ENCODE measurements at places on chromosomes 5 and 9.

GRCh38 chr5:171494452-171495121 is 75.1 kb downstream of the FGF18 start:
- no peak for DNase-seq

DNA sequence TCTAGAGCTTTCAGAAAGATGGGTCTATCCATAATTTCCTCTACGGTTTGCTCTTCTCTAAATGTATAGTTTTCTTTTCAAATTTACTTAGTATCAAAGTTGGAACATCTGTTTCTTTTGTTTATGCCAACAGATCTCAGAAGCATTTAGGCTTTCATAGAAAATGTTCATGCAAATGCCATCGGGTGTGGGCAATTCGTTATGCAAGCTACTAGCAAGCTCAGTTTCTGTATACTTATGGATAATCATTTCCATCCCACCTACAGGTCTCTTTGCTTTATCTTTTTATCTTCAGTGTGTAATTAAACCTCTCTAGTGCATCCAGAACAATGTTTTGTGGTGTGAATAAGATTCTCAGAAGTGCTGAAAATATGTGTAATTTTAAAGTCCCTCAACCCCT is 59.9 kb downstream of the NUDT12 start:
- DNase-seq: no peak

DNA sequence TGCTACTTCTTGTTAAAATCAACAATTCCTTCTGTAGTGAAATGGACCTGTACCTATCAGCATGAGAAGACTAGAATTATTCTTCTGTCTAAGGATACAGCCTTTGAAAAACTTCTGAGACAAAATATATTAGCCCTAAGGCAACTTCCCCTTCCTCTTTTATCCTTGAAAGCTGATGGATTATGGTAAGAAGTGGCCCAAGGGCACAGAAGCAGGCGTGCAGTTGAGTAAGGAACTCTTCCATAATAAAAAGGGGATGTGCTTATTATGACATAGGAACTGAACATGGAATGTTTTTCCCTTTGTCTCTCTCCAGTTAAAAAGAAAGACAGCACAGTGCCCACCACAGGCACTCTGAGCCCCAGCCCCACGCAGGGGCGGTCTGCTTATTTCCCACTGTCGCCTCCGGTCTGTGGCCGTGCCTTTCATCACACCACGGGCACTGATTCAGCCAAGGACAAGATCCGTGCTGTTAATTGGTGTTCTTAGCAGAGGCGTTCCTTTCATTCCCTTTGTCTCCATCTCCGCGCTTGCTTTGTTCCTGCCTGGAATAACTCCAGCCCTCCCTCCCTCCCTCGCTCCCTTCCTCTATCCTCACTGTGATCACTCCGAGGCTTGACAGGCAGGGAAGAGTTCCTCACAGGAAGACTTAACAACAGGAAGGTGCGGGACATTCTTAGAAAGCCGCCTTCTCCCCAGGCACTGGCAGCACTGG is 135.9 kb upstream of the OTULINL start:
- DNase-seq: no peak

DNA sequence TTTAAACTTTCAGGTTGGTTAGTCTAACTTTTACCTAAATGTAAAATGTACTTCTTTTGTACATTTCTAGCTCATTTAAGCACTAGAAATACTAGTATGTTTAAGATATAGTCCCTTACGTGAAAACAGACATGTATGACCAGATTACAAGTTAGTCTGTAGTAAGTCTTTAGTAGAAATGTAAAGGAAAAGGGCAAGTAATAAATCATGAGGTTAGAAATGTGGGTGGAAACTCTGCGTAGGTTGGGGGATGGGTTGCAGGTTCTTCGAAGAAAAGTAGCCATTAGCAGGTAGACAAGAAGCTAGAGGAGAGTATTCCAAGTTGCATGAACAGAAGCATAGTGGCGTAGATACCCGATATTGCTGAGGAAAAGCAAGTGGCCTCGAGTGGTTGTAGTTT is 22.9 kb downstream of the RAD1 start:
- no peak for DNase-seq

DNA sequence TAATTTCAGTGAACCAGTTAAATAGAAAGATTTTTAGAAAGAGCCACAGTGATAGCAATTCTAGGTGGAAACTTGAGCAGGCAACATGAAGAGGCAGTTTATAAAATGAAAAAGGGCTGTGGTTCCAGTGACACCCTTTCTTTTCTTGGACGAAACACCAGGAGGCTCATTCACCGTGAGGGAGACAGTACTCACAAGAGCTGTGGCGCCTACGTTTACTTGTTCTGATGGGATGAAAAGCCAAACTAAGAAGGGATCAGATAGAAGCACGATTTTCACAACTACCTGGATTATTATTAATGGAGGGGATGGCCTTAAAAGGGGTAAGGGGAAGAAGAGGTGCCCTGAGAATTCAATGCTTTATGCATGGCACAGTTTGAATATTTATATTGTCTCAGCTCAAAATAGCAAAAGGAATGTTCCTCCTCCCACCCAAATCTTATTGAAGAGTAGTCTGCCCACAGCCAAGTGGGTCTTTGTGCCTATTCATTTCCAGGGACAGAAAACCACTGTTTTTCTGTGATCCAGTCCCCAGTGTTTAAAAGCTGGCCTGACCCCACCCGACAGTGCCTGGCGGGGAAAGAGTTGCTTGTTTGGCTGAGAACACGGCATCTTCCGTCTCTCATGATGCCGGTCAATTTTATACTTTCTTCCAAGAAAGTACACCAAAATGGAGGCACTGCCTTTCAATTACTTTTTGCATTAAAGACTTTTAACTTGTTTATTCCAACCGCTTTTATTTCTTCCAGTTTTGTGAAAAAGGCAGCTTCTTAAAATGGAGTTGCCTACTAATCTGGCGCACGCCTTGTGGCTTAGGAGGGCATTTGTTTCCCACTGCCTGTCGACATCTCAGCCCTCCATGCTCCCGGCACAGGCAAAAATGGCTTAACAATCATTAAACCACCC is 51.9 kb downstream of the HABP4 start:
- DNase-seq: no peak

DNA sequence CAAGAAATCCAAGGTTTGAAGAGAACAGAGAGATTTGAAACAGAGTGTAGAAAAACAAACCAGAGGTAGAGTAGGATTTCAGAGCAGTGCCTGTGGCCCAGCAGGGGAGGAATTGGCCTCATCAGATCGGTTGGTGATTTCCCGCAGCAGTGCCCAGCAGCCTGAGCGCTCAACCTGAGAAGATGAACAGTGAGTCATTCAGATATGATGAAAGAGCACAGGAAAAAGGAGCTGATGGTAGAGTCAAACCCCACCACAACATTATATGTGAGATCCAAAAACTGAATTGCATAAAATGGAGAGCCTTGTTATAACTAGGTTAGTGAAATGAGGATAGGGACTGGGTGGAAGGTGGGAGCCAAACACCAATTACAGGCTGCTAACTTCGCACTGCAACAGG is 248.9 kb downstream of the PIK3R1 start:
- DNase-seq: no peak

DNA sequence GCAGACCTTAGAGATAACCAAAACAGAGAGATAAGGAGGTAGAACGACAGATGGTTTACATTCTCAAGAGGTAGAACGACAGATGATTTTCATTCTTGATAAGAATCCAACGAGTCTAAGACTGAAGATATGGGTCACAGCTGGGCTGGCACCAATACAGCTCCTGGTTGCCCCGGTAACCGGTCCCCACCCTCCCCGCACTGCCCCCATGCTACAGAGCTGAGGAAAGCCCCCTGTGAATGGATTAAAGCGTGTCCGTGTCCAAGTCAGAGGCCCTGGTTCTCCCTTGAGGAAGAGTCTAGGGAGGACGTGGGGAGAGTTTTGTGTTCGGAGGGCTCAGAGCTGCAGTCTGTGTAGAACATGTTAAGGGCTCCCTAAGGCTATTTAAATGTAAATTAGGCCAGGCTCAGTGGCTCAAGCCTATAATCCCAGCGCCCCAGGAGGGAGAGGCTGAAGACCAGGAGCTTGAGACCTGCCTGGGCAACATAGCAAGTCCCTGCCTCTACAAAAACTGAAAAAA is 8.1 kb downstream of the IDNK start:
- no peak for DNase-seq

GRCh38 chr9:97529363-97530076 is 28.1 kb downstream of the TMOD1 start:
- DNase-seq: no peak

GRCh38 chr9:78860801-78861475 is 564.0 kb downstream of the PSAT1 start:
- no peak for DNase-seq

- DNase-seq: no peak
Observed at GRCh38 chr5:4571248-4571948, 568.7 kb upstream of the ADAMTS16 start.

- DNase-seq: peak; percentile 11
Observed at GRCh38 chr9:36450110-36450732, 50.2 kb upstream of the RNF38 start.

DNA sequence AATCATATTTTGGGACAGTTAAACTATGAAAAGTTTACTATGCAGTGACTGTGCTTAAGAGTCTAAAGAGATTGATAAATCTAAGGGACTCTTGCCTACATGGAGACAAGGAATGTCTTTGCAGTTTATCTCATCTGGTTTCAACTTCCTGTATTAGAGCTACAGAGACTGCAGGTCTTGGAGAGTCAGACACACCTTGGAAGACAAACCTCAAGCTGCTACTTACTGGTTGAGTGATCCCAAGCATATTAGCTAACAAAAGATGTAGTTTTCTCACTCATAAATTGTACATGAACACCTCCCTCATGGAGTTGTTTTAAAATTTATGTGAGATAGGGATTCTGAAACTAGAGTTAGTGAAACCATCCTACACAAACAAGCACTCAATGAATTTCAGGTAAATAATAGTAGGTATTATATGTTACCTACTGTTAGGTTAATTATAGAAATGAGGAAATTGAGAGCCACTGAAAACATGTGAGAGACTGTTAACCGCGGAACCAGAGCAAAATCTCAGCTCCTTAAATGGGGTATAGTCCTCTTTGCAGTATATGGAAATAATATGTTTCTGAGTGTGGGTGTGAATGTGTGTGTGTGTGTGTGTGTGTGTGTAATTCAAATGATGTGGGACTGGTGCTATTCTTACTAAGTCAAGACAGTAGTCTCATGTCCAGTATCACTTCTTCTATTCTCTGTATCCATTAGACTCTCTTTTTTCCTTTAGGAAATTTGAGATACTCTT is 752.1 kb downstream of the DTWD2 start:
- DNase-seq: no peak

DNA sequence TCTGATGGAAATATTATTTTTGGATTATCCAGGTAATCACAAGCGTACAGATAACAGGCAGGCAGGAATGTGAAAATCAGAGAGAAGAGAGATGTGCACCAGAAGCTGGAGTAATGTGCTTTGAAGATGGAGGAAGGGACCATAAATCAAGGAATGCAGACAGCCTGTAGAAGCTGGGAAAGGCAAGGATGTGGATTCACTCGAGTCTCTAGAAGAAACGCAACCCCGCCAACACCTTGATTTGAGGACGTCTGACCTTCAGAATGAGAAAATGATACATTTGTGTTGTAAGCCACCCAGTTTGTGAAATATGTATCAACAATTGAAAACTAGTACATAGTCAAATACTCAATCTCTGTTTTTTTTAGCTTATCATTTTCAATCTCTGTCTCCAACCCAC is 207.6 kb upstream of the MPDZ start:
- no peak for DNase-seq

- no peak for DNase-seq
Observed at GRCh38 chr5:89346573-89346972, 463.6 kb upstream of the MEF2C start.

- peak; percentile 41 for DNase-seq
Observed at GRCh38 chr5:132777209-132778069, at the start of gene SEPTIN8. Gene SEPTIN8 (minus strand): TSS chr5:132777239. CDS start chr5:132777137, 102 bp downstream.

GRCh38 chr5:59673438-59674058 is 220.0 kb downstream of the PDE4D start:
- peak; percentile 34 for DNase-seq

GRCh38 chr5:142202282-142202681 is 93.7 kb downstream of the NDFIP1 start:
- no peak for DNase-seq

GRCh38 chr9:126862104-126862761 is 1.8 kb downstream of the ZBTB34 start:
- no peak for DNase-seq

DNA sequence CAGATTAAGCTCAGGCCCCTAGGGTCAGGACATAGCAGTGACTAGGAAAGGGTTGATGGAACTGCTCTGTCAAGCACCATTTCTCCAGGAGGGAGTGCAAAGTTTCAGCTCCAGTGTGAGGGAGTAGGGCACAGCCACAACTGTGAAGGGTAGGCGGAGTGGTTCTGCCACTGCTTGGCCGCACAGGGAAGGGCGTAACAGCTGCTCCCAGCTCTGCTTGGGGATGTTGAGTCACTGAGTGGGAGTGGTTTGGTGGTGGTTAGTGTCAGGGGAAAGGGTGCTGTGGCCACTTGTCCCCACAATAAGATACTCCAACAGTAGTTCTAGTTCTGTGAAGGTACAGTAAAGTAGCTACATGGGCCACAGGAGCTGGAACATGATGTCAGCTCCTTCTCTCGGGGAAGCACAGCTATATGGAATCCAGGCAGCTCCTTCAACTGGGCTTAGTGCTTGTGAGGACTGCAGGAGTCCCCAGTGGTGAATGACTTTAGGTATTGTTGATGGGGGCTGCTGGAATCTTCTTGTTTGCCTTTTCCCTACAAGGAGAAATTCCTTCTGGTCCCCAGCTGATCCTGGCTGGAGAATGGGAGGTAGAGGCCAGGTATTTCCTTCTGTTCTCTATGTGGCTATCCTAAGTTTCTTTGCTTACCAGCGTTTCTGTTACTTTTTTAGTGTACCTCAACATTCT is 314.5 kb downstream of the SPATA31D1 start:
- DNase-seq: no peak

GRCh38 chr5:139946006-139946405 is 97.1 kb downstream of the NRG2 start:
- DNase-seq: no peak

GRCh38 chr9:86637515-86637914 is 283.3 kb upstream of the TUT7 start:
- peak; percentile 4 for DNase-seq

GRCh38 chr9:35757226-35757891 is 3.3 kb upstream of the MSMP start:
- no peak for DNase-seq

GRCh38 chr5:57499262-57500050 is 16.8 kb upstream of the ACTBL2 start:
- no peak for DNase-seq

GRCh38 chr5:73189871-73190376 is 16.9 kb downstream of the TMEM174 start:
- no peak for DNase-seq

DNA sequence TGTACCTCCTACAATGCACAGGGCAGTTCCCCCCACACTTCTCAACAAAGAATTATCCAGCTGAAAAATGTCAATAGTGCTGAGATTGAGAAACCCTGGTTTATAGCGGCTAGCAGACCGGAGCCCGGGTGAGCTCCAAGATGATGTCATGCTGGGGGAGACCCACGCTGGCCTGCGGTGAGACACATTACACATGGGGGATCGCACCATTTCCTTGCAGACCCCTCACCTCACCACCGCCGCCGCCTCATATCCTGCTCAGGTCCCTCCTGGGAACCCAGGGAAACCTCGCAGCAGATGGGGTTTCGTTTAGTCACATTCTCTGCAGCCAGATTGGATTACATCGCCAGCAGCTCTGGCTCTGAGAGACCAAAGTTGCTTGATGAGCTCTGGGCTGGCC is 14.7 kb upstream of the TNC start:
- no peak for DNase-seq

All from immature natural killer cell (primary cell).